ENCODE measurements at places on chromosomes 3 and 15.

- DNase-seq = peak; percentile 10
Observed at GRCh38 chr15:81038975-81039607, 38.4 kb downstream of the TLNRD1 start.

- no peak for DNase-seq
Observed at GRCh38 chr3:64157150-64158035, 67.9 kb downstream of the PRICKLE2 start.

DNA sequence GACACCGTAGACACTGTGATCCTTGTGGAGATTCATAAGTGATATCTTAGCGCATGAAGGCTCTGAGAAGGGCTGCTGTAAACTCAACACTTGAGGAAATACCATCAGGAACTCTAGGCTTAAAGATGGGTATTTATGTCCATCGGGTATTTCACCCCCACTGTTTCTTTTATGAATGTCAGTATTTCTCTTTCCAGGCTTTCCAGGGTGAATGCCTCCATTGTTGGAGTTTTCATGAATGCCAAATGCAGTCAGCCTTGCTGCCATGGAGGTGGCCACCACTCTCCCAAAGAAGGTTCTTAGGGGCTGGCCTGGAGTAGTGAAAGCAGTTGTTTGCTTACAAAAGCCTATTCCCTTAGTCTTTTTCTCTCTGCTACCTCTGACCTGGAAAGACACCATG lies 259.2 kb downstream of the SLCO3A1 start:
- DNase-seq = no peak

GRCh38 chr15:38088971-38089370 lies 154.5 kb downstream of the TMCO5A start:
- DNase-seq = no peak

- no peak for DNase-seq
Observed at GRCh38 chr15:32723171-32723948, 5.6 kb downstream of the GREM1 start.

- DNase-seq = no peak
Observed at GRCh38 chr3:133805384-133805701, 272 bp upstream of the SRPRB start.

GRCh38 chr3:120450600-120451271 lies at the start of gene FSTL1:
TSS of gene FSTL1 (minus strand) at chr3:120450992. CDS start at chr3:120450746, 246 bp downstream.
- DNase-seq = peak; percentile 12

DNA sequence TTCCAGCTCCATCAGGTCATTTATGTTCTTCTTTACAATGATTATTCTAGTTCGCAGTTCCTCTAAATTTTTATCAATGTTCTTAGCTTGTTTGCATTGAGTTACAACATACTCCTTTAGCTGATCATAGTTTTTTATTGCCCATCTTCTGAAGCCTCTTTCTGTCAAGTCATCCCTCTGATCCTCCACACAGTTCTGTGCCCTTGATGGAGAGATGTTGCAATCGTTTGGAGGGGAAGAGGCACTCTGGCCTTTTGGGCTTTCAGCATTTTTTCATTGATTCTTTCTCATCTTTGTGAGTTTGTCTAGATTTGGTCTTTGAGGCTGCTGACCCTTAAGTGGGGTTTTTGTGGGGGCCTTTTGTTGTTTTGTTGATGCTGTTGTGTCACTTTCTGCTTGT lies 234.6 kb upstream of the CBLB start:
- DNase-seq = no peak

- no peak for DNase-seq
Observed at GRCh38 chr15:53611145-53611920, 148.1 kb downstream of the WDR72 start.

DNA sequence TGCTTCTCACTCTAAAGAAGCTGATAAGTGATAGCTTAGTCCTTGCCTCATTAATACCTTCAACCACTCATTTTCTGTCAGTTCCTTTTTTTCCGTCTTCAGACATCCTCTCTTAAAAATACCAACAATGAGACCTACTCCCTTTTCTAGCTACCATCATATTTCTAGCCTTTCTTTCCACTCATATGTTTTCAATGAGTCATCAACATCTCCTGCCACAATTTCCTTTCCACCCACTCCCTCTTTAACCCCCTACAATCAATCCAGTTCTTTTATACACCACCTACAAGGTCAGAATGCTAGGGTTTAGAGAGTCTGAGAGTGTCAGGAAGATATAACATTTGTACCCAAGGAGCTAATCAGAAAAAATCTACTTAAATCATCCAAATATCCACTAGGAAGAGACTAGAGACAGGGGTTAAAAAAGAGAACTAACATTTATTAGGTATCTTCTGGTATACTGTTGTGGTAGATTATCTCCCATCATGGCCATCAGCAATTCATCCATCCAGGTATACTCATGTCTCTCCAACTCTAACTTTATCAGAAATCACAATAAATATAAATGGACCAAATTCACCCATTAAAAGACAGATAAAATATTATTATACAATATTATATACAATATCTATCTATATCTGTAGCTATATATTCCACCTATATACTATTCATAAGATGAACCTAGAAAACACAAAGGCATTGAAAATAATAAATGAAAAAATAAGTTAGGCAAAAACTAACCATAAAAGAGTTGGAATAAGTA lies 42.5 kb downstream of the MYLK start:
- no peak for DNase-seq

- no peak for DNase-seq
Observed at GRCh38 chr15:80266113-80266512, 14.1 kb upstream of the CTXND1 start.

DNA sequence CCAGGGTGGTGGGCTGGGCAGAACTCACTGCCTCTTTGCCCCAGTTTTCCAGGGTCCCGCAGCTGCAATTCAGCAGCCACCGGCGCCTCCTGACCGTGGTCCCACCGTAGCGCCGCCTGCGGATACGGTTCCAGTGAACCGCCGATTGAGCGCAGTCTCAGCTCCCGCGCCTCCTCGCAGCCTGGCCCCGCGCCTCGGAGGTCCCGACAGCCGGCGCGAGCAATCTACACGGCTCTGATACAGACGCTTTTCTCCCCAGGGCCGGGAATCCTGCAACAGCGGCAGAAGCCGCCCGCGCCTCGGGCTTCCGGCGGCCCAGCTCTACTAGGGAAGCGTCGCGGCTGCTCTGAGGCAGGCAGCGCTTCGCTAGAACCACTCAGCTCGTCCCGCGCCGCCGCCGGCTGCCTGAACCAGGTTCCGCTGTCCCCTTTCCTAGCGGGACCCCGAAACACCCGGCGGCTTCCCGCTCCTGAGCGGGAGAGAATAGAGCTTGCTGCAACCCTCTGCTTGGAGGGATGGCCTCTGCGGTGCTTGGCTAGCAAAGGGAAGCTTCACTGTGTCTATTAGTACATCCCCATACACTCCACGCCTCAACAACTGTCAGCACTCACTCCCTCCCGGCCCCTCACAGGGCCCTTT lies 3.1 kb downstream of the FOXL2NB start:
- DNase-seq = peak; percentile 43

GRCh38 chr3:75631541-75631940 lies 32.6 kb upstream of the FRG2C start:
- DNase-seq = no peak

DNA sequence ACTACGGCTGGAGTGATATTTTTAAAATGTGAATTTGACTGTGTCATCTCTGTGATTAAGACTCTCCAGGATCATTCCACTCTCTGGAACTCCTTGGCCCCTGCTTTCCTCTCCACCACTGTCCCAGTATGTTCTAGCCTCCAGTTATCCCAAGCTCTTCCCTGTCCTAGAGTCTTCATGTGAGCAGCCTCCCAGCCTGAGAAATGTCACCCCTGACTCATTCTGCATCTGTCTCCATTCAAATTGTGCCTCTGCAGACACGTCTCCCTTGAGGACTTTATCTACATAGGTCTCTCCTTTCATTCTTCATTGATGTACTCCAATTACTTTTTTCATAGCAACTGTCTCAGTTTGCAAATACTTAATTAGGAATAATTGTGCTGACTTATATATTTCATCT lies 317.7 kb upstream of the ADAMTS9 start:
- DNase-seq = no peak

DNA sequence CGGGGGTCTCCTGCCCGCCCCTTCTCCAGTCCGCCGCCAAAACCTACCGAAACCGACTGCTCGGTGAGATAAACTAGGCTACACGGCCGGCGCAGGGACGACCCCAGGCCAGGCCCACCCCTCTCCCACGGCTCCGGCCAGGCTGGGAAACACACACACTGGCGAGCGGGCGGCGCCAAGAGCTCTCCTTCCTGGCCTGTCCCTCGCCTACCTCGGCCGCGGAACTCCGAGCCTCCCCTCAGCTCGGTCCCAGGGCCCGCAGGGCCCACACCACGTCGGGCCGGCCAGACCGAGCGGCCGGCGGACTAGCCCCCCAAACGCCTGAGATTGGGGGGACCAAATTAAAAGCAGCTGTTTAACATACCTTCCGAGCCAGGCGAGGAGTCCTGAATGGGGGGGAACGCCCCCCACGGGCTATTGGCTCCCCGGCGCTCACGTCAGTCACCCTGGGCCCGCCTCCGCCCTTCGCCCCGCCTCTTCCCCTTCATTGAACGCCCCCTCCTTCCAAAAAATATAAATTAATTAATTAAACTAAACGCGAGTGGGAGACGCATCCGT lies 4.0 kb upstream of the SIN3A start:
- peak; percentile 92 for DNase-seq

GRCh38 chr15:71011503-71012155 lies 103.6 kb upstream of the THSD4 start:
- peak; percentile 33 for DNase-seq

GRCh38 chr15:85749261-85750151 lies 45.2 kb downstream of the KLHL25 start:
- DNase-seq = no peak

DNA sequence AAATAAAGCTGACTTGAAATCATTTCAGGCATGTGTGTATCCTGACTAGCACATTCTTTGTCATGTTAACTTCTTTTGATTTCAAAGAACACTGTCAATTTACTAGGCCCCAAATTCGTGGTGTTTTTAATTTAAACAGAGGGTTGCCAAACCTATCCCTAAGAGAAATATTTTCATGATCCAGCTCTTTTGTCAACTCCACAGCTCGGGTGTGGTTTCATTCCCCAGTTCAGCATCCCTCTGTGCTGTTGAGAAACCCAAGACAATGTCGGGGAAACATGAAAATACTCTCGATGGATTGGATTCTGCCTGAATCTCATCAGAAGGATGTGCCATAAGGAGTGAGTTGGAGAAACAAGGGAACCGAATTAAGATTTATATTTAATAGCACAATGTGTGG lies 84.4 kb upstream of the PHLDB2 start:
- no peak for DNase-seq

DNA sequence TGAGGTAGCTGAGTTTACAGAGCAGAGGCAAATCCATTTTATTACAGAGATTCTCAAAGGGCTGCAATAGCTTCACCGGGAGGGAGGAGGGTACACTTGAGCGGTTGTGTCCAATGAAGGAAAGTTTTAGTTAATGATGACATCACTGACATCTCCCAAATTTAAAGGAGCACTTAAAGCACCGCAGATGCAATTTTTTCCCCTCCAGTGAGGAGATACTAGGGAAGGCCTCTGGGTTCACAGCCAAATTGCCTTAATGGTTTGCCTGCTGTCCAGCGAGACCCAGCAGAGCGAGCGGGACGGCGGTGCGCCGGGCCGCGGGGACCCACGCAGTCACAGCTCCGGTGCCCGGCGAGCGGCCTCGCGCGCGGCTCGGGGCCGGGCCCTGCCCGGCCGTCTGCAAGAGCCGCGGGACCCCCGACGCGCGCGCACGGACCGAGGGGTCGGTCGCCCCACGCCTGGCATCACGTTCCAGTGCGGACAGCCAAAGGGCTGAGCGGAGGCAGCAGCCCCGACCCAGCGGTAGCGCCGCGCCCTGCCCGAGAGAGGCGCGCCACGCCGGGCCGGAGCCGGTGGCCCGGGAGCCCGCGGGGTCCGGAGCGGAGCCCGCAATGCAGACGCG lies 160.5 kb upstream of the CHRNA7 start:
- peak; percentile 27 for DNase-seq

DNA sequence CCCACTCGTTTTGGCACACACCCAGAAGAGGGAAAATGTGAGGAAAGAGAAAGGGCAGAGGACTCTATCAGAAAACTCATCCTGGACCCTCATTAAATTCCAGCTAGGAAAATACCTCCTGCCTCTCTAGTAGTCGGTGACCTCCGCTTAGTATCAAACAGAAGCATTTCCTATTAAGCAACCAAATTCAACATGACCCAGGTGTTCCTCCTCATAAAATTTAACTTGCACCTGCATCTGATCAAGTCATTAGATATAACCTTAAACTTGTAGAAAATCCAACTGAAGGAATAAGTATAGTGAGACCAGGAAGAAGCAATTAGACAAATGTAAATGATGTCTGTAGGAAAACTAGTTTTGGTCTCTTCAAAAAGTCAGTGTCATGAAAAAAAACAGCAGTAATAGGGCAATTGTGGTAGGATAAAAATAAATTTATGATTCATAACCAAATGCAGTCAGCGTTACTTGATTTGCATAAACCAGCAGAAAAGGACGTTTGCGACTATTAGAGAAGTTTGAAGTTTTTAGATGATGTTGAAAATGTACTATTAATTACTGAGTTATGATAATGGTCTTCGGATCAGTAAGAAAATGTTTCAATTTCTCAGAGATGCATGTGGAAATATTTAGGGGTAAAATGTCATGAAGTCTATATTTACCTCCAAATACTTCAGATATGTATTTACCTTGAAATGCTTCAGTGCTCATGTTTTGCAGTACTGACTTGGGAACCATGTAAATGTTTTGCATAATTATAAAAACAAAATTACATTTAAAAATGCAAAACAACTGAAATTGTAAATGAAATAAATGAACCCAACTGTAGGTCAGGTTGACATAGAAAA lies 44.6 kb downstream of the LDHAL6B start:
- peak; percentile 70 for DNase-seq

DNA sequence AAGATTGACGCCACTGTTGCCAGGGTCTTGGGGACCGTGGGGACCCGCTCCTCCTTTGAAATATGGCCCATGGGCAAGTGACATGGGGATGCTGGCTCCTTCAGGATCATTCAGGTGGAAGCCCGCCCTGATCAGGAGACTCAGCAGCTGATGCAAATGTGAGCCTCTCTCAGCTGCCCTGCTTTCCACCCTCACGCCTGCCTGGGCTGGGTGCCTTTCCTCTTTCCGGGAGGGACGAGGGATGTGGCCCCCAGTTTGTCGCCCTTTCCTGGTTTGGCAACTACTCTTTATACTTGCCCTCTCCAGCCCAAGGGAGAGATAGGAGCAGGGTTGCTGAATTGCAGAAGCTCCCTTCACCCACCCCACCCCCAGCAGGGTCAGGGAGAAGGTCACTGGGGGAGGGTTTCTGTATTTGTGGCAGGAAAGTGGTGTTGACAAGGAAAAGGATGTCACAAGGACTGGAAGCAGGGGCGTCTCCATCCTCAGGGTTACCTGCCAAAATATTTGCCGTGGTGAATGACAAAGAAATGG lies 21.8 kb downstream of the DNASE1L3 start:
- peak; percentile 28 for DNase-seq

Data from suppressor macrophage (primary cell).